ENCODE measurements at places on chromosomes 3 and 15.

DNA sequence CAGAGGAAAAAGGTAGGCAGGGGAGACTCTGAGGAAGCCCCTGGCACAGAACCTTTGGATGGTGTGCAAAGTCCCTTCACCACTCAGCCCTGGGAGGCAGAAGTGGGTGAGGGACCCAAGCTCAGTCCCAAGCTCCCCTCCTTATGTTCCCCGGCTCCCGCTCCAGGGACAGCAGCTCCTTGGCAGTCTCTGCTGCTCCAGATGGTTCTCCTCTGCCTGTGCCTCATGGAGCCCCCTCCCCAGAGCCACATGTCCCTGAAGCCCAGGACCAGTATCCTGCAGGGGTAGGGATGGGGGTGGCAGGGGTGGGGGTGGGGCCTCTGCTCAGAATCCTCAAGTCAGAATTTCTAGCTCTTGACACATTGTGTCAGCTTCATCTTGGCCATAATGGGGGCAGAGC is 8.0 kb upstream of the CAMKV start:
- DNase-seq, result no peak

- DNase-seq, result no peak
These were observed 37.4 kb downstream of the SUSD5 start for GRCh38 chr3:33181229-33181628.

DNA sequence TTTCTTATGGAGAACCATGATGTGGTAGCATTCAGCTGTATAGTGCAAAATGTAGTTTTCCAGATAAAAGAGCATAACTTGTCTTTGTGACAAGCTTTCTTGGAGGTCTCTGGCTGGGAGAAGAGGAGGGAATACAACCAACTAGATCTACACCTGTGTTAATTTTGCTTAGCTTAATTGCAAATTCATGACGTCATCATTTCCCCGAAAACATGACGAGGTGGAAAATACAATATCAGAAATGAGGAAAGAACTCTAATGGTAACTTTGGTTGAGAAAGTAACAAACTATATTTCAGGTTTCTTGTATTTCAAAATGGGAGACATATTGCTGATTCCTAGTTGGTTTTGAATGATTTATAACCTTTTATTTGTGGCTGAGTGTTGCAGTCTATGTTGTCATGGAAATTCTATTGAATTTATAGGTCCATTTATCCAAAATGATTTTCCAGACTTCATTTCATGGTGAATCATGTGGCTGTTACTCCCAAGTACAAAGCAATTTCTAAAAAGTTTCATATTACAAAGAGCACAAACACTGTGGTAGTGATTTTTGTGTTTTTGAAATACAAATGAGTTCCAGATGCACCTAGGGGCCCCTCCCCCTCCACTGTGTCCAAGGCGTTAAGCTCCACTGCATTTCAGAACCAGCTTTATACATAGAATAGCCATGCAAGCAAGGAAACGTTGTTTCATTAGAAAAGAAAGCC is 307.2 kb downstream of the FEZF2 start:
- peak; percentile 50 for DNase-seq

- no peak for DNase-seq
These were observed 22.1 kb upstream of the ATP2B2 start for GRCh38 chr3:10527295-10528001.

- DNase-seq, result no peak
These were observed 291.0 kb upstream of the SATB1 start for GRCh38 chr3:18716101-18716500.

- DNase-seq, result no peak
These were observed 6.6 kb upstream of the BCL2L10 start for GRCh38 chr15:52118969-52119749.

DNA sequence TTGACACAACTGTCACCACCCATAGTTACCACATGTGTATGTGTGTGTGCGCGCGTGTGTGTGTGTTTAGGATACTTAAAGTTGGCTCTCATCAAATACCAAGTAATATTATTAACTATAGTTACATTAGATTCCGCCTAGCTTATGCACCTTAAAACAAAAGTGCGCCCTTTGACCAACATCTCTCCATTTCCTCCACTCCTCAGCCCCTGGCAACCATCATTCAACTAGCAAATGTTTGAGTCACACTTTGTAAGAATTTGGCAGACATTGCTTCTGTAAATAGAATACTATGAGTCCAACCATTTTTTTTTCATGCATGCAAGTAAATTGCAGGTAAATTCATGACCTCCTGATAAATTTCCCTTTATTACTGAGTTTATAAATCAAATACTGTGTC is 169.3 kb downstream of the GBE1 start:
- DNase-seq, result no peak

DNA sequence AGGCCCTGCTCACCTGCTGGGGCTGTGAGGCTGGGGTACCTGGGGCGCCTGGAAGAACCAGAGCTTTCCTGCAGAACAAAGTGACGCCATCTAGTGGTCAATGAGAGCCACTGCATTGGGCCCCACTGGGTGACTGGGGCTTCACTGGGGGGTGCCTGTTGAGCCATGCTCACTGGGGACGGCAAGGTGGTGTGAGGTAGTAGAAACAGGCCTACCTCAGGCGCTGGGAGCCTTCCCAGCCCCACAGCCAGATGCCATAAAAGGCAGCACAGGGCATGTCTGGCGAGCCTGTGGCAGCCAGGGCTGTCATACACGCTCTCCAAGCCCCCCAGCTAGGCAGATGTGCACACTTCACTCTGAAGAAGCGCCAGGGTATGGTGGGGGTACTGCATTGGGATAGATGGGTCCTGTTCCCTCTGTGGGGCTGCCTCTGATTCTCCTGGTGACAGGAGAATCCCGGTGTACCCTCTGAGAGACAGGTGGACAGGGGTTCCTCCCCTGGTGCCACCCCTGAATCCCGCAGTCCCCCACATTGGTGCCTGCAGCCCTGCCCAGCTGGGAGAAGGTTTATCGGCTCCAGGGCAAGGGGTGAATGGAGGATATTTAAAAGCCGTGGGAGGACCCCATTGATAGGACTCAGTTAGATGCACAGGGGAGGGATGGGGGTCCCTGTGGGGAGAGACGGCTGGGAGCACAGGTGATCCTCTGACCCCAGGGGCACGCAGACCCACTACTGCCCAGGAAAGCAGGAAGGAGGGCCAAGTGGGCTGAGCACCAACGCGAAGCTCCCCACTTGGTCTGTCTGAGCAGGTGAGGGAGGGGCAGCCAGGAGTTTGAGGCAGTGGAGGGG is 178.8 kb downstream of the NSMCE3 start:
- no peak for DNase-seq

GRCh38 chr3:129567176-129567705 is 24.3 kb downstream of the H1-8 start:
- peak; percentile 70 for DNase-seq

DNA sequence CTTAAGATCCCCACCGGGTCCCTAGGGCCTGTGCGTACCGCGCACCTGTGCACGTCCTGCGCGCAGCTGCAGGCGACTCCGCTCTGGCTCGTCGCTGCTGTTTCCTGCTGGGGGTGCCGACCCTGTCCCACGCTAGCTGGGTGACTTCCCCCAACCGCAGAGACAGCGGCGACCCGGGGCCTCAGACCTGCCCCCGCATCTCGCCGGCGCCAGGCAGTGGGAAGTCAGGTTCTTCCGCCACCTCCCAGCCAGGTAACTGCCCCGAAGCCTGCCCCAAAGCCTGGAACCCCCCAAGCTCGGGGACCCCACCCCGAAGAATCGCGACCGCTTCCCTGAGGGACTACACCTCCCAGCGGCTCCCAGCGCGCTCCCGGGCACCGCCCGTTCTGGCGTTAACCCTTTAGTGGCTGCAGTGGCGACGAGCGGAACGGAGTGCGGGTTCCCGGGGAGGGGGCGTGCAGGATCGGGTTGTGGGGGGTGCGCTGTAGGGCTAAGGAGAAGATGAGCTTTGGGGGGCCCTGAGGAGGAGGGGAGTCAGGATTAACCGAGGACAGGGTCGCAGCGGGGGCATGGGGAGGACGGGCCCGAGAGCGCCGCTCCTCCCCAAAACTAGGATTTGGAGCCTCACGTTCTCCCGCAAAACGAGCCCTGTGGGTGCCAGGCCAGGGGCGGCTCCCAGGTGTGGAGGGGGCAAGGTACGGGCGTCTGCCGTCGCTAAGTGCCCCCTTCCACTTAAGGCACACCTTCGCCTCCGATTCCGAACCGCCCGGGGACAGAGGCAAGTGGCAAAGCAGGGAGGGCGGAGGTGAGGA is 589 bp downstream of the NEIL1 start:
- peak; percentile 75 for DNase-seq

GRCh38 chr15:77528968-77529319 is 103.8 kb downstream of the LINGO1 start:
- DNase-seq, result no peak

- DNase-seq, result no peak
These were observed 35.3 kb upstream of the PSMD6 start for GRCh38 chr3:64058566-64058965.

DNA sequence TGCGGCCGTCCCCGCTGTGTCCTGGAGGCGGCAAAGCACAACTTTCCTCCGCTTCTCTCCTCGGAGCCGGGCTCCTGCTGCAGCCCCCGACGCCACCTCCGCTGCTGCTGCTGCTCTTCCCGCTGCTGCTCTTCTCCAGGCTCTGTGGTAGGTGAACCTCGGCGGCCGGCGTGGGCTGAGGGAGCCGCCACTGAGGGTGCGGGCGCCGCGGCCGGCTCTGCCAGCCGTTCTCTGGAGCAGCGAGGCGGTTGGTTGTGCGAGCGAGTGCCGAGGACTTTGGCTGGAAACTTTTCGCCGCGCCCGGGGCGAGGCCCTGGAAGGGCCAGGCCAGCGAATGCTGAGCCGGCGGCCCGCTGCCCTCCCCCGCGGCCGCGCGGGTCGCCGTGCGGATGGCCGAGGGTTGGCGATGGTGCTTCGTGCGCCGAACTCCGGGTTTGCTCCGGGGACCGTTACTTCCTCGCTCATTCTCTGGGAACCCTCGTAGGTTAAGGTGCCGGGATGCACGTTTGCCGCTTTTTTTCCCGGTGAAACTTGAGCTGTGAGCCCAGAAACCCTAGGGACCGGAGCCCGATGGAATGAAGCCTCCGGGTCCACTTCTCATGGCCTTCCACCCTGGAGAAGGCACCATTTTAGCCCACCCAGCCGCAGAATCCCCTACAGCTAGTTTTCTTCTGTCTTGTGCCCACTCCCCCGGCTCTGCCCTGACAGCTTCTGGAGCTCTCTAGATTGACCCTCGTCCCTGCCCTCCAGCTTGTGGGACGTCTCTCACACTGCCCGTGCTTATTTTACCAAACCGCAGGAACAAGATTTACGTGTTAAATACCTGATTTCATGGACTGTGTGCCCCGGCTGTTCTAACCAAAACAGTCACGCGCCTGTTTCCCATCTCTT is 660 bp downstream of the NECTIN3 start:
- peak; percentile 78 for DNase-seq

DNA sequence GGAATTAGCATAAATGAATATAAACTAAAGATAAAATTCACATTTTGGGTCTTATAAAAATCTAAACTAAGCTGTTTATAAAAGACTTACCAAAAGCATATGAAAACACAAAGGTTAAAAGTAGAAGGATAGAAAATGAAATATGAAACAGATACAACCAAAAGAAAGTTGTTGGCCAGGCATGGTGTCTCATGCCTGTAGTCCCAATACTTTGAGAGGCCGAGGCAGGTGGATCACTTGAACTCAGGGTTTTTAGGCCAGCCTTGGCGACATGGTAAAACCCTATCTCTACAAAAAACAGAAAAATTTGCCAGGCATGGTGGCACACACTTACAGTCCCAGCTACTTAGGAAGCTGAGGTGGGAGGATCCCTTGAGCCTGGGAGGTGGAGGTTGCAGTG is 51.0 kb downstream of the CPA3 start:
- DNase-seq, result no peak

GRCh38 chr3:100525753-100526612 is 33.6 kb downstream of the TMEM45A start:
- DNase-seq, result no peak

GRCh38 chr3:107837895-107838612 is 252.8 kb downstream of the CD47 start:
- DNase-seq, result no peak

DNA sequence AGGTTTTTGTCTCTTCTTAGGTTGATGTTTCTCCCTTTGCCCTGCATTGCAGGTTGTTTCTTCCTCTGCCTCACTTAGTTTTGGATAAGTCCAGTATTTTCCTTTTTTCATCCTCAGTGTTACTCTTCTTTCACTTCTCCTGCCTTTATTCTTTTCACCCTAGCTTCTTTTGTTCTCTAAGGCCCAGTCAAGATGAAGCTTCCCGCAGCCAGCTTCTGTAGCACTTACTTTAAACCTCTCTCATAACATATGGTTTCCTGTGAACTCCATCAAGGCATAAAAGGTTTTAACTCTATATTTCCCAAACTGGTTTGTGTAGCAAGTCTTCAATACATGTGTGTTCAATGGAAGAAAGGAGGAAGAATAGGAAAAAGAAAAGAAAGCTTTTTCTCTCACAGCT is 54.1 kb downstream of the TP63 start:
- no peak for DNase-seq

DNA sequence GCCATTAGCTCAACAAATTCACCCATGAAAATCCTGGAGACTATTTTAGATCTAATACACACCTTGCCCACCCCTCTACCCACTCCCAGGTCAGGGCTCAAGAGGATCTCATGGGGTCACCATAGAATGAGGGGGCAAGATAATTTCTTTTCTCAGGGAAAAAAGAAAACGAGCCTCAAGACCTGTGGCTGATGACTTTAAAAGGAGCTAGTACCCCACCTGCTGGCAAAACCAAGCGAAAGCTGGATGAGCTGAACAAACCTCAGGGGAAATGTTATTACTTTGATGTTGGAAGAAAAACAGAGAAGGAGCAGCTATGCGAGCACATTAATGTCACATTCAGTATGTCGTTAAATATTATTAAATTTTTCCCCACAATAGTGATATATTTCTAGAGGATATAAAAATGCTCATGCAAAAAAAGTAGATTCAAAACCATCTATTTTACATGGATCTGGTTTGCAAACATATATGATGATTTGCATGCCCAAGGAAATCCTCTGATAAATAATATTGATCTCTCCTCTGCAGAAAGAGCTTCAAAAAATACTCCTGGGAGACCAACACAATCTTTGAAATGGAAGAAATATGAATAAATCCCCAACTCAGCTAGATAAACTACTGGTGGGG is 37.7 kb downstream of the PLD1 start:
- no peak for DNase-seq

DNA sequence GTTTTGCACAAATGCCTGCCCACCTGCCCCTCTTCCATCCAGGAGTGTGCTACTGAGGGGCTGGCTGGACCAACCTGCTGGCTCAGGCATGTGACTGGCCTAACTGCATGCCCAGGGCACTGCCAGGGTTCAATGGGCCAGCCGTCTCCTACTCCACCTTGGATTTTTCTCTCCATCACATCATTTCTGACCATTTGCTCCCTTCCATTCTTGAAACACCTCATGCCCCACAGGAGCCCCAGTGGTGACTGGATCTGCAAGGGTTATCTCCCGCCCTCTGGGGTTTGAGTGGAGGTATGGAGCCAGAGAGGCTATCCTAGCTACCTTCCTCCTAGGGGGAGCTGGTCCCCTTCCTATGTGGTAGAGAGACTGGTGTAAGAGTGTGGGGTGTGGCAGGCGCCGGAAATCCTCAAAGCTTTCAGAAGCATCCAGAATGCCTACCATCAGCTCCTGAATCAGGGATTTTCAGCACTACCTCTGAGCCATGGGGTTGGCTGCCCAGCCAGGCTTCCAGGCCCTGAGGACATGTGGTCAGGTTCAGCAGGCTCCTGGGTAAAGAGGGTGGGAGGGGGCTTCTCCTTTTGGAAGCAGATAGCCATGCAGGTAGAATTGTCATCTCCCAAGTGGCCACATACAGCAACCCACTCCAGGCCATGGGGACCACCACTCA is 2.9 kb upstream of the MANF start:
- DNase-seq, result no peak

GRCh38 chr3:32705232-32705631 is 20.2 kb downstream of the CNOT10 start:
- DNase-seq, result no peak

- peak; percentile 97 for DNase-seq
These were observed at the start of gene COMMD4 for GRCh38 chr15:75335705-75336355. Gene COMMD4, plus strand, starts transcription at chr15:75336063. Its CDS starts 27 bp downstream, at chr15:75336090.

Measured in right forelimb (tissue), 1 donor.